ENCODE measurements at places on chromosomes 13 and 19. TPM values are rescaled to one million over a fixed set of nuclear protein-coding genes. Genes with fewer than 3 reads are reported as not detected.

The ZNF726 gene
- not detected for total RNA-seq

The PCP2 gene
- total RNA-seq = not detected

The FPR3 gene
- not detected for total RNA-seq

The KISS1R gene
- total RNA-seq = 1.4 TPM

The KLK1 gene
- 3.9 TPM for total RNA-seq

The CATSPERD gene
- total RNA-seq = not detected

The GGACT gene
- total RNA-seq = 13.6 TPM

The GRIN3B gene
- 0.30 TPM for total RNA-seq

The CD22 gene
- 3.5 TPM for total RNA-seq

The ERCC1 gene
- 51.0 TPM for total RNA-seq

The PSMD8 gene
- total RNA-seq = 263 TPM

The LILRA1 gene
- total RNA-seq = not detected

The RGS9BP gene
- 4.0 TPM for total RNA-seq

The CYP2A6 gene
- 1.1 TPM for total RNA-seq

The ZNF681 gene
- total RNA-seq = 4.4 TPM

The STAP2 gene
- 27.5 TPM for total RNA-seq

The MAST1 gene
- total RNA-seq = 0.32 TPM

The EFNA2 gene
- 11.0 TPM for total RNA-seq

The ZNF224 gene
- 24.8 TPM for total RNA-seq

The OR7D2 gene
- total RNA-seq = 0.80 TPM

The SYNGR4 gene
- total RNA-seq = not detected
